ENCODE measurements at places on chromosomes 11 and 22.
A peak's percentile ranks its signal among the peaks of the same experiment; 100 is the strongest.

- DNase-seq: no peak
These were observed 75.7 kb downstream of the NFAM1 start for GRCh38 chr22:42356533-42356932.

DNA sequence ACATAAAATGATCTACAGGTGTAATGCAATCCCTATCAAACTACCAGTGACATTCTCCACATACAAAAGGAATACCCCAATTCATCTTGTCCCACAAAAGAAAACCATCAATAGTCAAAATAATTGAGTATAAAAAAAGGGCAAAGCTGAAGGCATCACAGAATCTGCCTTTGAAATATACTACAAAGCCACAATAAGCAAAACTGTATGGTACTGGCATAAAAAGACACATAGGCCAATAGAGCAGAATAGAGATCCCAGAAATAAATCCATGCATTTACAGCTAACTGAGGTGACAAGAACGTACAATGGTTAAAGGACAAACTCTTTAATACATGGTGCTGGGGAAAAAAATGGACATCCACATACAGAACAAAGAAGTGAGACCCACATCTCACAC, 31.8 kb downstream of the ZNF195 start:
- no peak for DNase-seq

DNA sequence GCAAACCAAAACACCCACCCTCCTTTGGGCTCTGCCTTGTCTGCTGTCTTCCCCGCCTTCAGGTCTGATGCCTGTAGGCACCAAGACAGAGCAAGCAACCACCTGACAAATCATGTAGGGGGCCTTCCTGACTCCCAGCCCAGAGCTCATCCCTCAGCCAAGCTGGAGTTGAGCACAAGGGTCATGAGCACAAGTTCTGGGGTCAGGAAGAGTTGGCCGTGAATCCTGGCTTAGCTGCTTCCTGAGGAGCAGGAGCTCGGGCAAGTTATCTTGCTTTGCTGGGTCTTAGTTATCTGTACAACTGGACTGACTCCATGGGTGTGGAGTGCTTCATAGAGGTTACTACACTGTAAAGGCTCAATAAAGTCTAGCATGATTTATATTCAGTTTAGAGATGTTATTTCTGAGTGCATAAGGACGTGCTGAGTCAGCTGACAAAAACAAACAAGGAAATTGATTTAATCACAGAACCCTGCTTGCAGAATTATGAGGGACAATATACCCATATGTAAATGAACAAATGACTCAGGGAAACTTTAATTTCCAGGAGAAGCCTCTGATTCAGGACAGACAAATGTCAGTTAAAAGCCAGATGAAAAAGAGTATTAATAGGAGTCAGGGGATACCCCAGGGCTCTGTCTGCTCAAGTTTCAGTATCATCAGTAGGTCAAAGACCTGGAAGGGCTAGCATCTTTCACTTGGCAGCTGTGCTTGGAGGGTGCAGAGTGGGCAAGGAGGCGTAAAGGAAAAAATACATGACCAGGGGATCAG, 15.0 kb upstream of the APOA1 start:
- no peak for DNase-seq

GRCh38 chr11:57134284-57134683, 47.5 kb upstream of the LRRC55 start:
- no peak for DNase-seq

DNA sequence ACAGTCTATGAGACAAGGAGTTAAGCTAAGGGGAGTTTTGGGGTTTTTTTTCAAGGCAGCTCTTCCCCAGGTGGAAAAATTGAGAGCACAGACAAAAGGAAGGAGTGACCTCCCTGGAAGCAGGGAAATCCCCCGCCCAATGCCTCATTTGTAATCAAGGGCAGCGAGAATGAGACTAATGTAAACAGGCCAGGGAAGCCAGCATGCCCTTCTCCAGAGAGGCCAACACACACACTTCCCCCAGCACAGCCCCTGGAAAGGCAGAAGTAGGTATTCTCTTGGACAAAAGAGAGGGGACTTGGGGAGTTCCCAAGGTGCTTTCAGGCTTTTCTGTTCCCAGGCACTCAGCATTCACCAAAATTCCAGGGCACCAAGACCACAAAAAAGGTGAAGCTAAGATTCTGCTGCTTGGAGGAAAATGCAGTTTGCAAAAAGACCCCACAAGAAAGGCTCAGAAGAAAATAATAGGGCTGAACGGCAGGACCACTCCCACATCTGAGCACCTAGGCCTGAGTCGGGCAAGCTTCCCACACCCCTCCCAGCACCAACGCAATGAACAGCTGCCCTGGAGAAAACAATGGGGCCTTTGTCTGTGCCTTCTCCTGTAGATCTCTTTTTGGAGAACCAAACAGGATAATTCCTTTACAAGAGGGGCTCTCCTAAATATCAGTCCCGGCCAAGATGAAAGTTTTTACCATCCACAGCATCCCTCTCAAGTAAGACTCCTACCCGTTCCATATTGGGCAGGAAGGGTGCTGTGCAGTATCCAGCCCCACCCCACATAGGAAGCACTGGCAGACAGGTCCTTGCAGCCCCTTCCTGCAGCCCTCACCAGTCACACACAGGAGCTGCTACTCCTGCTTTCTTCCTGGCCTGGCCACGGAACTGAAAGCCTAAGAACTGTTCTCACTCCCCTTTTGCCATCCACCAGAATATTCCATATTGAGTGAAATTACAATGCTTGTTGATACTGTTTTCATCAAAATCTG, 70.7 kb upstream of the AKIP1 start:
- no peak for DNase-seq

GRCh38 chr22:22929381-22930221, 42.0 kb downstream of the IGLL5 start:
- no peak for DNase-seq

DNA sequence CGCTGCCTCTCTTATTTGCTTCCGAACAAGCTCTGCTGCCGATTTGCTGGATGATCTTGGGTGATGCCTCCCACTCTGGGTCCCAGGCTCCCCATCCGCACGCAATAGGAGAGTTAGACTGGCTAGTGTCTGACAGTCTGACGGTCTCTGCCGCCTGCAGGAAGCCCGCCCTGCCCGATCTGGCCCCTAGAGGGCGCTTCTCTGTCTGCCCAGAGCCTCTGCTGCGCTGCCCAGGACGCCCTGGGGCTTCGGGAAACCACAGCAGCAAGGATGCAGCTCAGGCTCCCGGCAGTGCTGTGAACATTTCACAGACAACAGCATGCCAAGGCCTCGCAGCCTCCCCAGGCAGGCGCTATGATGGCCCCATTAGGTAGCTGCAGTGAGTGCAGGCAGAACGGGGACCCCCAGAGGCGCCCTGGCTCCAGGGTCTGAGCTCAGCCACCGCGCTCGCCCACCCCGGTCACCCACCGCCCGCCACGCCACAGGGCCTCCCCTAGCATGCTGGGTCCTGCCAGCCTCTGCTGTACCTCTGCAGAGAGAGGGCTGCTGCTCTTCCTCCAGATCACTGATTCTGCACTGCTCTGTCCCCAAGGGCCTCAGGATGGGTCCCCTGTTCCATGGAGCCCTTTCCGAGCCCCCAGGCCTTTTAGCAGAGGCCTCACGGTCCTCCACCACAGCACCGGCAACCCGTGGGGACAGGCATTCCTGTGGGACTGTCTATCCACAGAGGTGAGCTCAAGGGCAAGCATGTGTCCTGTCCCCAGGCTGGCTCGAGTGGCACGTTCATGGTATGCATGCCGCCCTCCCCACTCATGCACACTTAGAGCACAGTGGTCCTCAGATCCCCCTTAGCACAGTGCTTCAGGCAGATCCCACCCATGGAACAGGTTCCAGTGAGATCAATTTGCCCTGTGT, 4.3 kb upstream of the BAIAP2L2 start:
- DNase-seq: peak; percentile 68

- DNase-seq: no peak
These were observed 8.7 kb downstream of the PCSK7 start for GRCh38 chr11:117222991-117223740.

- DNase-seq: no peak
These were observed 21.2 kb downstream of the DAGLA start for GRCh38 chr11:61701242-61701886.

- no peak for DNase-seq
These were observed 6.5 kb downstream of the RTN3 start for GRCh38 chr11:63687845-63688244.

GRCh38 chr22:44385781-44386180, 73.0 kb upstream of the SHISAL1 start:
- no peak for DNase-seq

DNA sequence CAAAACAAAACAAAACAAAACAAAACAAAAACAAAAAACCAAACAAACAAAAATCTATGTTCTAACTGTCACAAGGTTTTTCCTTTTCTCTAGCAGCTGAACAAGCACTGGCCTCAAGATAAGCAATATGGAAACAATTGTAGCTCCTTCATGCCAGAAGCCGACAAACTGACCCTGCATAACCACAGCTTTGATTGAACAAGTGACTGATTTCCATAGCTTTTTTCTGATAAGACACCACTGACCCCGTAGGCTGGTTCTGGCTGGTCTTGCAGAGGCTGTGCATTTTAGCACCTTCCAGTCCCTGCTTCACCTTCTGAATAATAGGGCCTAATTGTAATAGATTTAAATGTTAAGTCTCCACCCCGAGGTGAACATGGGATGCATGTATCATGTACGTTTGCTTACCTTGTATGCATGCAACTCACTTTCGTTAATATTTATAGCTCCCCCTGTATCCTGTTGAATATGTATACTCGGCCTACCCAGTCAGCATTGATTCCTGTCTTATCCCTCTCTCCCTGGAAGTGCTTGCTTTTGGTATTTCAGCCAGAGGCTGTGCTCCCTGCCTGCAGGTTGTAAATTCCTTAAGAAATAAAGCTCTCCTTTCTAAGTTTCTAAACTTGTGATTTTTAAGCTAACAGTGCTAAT, 49.6 kb downstream of the CNTF start:
- DNase-seq: no peak

GRCh38 chr11:6882751-6883150, 6.3 kb downstream of the OR10A4 start:
- no peak for DNase-seq

GRCh38 chr11:90446207-90446606, 223.4 kb upstream of the CHORDC1 start:
- no peak for DNase-seq

- DNase-seq: no peak
These were observed 73.3 kb upstream of the ISX start for GRCh38 chr22:34992672-34993071.

GRCh38 chr11:130022799-130023198, 20.2 kb upstream of the PRDM10 start:
- no peak for DNase-seq

DNA sequence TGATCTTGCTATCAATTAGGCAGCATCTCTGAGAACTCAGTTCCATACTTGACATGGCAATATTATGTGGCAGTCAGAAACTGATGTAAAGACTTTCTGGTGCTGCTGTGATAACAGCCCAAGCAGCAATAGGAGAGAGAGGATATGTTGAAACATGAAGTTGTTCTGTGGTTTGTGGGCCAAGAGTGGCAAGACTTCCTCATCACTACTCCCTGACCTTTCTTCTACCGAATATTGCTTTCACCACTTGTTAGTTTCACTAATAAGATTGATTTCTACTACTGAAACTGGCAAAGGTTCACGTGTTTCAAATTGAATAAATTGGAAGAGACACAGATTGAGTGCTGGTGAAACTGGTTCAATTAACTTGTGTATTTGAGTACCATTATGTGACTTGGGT, 852.6 kb upstream of the RAG2 start:
- DNase-seq: no peak

DNA sequence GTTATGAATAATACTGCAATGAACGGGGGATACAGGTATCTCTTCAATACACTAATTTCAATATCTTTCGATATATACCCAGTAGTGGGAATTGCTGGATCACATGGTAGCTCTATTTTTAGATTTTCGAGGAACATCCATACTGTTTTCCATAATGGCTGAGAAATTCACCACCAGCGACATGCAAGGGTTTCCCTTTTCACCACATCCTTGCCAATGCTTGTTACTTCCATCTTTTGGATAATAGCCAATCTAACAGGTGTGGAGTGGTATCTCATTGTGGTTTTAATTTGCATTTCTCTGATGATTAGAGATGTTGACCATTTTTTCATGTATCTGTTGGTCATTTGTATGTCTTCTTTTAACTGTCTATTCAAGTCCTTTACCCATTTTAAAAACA, 5.9 kb downstream of the IL10RA start:
- no peak for DNase-seq

DNA sequence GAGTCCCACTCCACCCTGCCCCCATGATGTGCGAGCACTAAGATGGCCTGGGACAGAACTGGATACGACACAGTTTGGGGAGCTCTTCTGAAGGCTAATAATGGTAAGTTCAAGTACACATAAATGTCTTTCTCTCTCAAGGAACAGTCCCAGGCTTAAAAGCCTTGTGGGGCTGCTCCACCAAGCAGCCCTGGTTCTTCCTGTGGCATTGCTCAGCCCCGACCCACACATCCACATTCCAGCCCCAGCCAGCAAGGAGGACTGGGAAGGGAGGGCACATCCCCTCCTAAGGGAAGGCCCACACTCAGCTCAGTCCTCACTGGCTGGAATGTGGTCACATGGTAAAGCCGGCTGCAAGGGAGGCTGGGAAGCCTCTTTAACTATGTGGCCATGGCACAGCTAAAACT, 13.3 kb upstream of the MB start:
- DNase-seq: no peak

DNA sequence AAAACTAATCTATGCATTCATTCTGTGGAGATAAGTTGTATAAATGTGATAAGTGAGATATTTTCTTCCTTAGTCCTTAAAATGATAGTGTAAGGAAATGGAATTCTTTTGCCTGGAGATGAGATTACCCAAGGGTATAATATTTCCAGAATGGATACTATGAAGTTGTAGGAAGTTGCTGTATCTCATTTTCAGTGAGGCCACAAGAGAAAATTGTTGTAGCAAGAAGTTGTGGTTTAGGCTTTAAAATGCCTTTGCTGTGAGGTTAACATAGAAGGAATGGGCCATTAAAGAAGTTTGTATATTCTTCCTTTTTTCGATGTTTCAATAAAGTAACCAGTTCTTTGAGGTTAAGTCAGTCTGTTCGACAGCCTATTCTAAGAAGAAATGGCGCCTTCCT, 50.7 kb upstream of the LIN7C start:
- no peak for DNase-seq

- no peak for DNase-seq
These were observed 6.1 kb downstream of the SWAP70 start for GRCh38 chr11:9669954-9670353.

DNA sequence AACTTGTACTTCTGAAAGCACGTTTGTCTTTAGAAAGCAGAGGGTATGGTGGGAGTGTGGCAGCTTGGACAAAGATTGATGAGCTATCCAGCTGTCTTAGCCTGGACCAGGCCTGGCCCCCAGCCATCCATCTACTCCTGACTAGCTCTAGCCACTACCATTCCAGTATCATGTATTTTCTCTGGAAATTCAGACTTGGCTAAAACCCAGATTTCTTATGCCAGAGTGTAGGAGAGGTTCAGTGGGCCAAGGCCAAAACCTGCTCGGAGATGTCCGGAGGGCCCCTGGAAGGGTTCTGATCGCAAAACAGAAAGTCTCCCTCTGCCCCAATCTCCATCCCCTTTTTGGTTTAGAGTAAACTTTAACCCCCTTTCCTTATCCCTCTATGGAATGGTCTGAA, 24.8 kb upstream of the MTCH2 start:
- no peak for DNase-seq
